ENCODE measurements at places on chromosomes 3 and 15.

- DNase-seq = no peak
Observed at GRCh38 chr3:158792709-158793108, 9.1 kb upstream of the MFSD1 start.

DNA sequence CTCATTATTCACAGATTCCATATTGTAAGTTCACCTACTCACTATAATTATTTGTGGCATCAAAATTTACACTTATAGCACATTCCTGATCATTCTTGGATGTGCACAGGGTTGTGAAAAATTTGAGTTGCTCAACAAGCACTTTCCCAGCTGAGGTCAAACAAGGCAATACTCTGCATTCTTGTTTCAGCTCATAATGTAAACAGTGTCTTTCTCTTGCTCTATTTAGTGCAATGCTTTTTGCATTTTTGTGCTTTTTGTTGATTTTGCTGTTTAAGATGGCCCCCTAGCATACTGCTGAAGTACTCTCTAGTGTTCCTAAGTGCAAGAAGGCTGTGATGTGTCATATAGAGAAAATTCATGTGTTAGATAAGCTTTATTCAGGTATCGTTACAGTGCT is 66.7 kb upstream of the TNIK start:
- DNase-seq = no peak

- no peak for DNase-seq
Observed at GRCh38 chr3:131174752-131175151, 148.1 kb downstream of the NEK11 start.

GRCh38 chr15:75067123-75067830 is 43.9 kb downstream of the PPCDC start:
- no peak for DNase-seq

DNA sequence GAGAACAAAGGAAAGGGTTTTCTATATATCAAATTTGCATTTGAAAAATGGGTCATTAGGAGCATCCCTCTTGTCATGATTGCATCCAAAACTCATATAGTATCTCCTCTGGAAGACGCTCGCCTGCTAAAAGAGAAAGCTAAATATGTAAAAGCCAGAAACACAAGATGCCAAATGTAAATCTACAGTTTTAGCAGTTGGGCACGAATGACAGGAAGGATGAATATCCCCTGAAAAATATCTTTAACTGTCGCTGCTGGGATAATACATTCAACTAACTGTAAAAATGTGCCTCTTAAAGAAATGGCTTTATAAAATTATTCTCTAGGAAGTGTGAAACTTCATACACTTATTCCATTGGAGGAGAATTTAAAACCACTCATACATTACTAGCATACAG is 101.7 kb downstream of the DCLK3 start:
- DNase-seq = no peak

- no peak for DNase-seq
Observed at GRCh38 chr15:40909662-40910630, 15.7 kb downstream of the VPS18 start.

DNA sequence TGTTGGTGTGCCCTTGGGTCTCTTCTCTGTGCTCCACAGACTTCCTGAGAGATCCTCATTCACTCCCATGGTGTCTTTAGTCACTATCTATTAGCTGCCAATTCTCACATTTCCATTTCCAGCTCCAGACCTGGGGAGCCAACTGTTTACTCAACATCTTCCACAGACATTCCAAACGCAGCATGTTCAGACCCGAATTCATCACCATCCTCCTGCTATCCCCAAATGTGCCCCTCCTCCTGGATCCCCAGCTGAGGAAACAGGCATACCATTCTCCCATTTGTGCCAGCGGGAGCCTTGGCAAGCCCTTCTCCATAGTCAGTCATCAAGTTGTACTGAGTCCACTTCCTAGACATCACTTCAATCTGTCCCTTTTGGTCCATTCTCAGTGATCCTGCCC is 67.1 kb downstream of the TAMM41 start:
- no peak for DNase-seq

GRCh38 chr3:27275441-27275990 is 93.7 kb downstream of the NEK10 start:
- DNase-seq = no peak

Measured in posterior cingulate gyrus (tissue), 11 donors.